ENCODE measurements at places on chromosomes 11 and 22. TPM values are rescaled to one million over a fixed set of nuclear protein-coding genes. Genes with fewer than 3 reads are reported as not detected.

OR5A1 gene
- polyA plus RNA-seq: not detected

OR8A1 gene
- not detected for polyA plus RNA-seq

- H3K4me1 ChIP-seq: no peaks in the 10 kb centered on the region
- no peak overlapping the region for H3K4me3 ChIP-seq
- no peaks in the 10 kb centered on the region for H3K36me3 ChIP-seq
- H3K27me3 ChIP-seq: no peaks in the 10 kb centered on the region
- no peak for DNase-seq
- H3K27ac ChIP-seq: no peak overlapping the region
Observed at GRCh38 chr11:122414406-122415018, 241.0 kb upstream of the UBASH3B start.

CREB3L1 gene
- 11.7 TPM for polyA plus RNA-seq

DNA sequence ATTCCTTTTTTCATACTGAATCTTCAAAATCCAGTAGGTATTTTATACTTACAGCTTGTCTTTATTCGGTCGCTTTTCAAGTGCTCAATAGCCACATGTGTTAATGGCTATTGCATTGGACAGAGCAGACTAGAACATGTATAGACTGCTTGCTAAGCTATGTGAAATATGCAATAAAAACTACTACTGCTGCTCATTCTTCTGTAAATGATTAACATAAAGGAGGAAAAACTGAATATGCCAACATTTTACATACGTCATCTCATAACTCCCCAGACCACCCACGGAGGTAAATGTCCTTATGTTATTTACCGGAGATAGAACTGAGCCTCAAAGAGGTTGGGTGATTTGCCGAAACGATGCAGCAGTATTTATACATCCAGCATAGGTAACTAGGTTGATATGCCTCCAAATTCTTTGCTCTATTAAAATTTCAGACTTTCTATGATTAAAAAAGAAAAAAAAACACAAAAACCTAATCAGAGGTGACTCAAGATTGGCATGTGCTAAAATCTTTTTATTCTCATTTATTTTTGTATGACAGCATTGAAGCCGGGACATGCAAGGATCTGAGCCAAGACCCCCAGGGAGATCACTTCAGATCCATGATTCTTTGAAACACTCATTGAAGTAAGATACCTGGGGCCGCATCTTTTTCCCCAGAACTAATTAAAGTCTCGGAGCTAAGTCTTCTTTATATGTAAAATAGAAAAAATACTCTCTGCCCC is 78.5 kb upstream of the OR5AK2 start:
- no peak overlapping the region for H3K27ac ChIP-seq
- no peaks in the 10 kb centered on the region for H3K36me3 ChIP-seq
- DNase-seq: no peak
- no peak overlapping the region for H3K4me3 ChIP-seq
- no peaks in the 10 kb centered on the region for H3K27me3 ChIP-seq
- peaks cover 4% of the 10 kb centered on the region for H3K4me1 ChIP-seq

SEPTIN3 gene
- polyA plus RNA-seq: 2.9 TPM

TSSC4 gene
- polyA plus RNA-seq: 71.4 TPM

GRCh38 chr22:45638834-45639746 is 32.5 kb upstream of the ATXN10 start:
- peaks cover 97% of the 10 kb centered on the region for H3K27me3 ChIP-seq
- no peaks in the 10 kb centered on the region for H3K4me1 ChIP-seq
- no peak overlapping the region for H3K27ac ChIP-seq
- DNase-seq: no peak
- no peaks in the 10 kb centered on the region for H3K36me3 ChIP-seq

GRCh38 chr11:2464451-2465165 is 19.8 kb downstream of the KCNQ1 start:
- H3K27me3 ChIP-seq: peaks cover 14% of the 10 kb centered on the region
- no peak overlapping the region for H3K27ac ChIP-seq
- H3K4me1 ChIP-seq: peaks cover 40% of the 10 kb centered on the region
- no peak overlapping the region for H3K4me3 ChIP-seq
- no peaks in the 10 kb centered on the region for H3K36me3 ChIP-seq
- no peak for DNase-seq

ANO3 gene
- not detected for polyA plus RNA-seq

GRCh38 chr22:17258015-17258787 is 39.0 kb upstream of the ADA2 start:
- peak; percentile 35 for DNase-seq
- H3K36me3 ChIP-seq: no peaks in the 10 kb centered on the region
- no peaks in the 10 kb centered on the region for H3K27me3 ChIP-seq
- H3K27ac ChIP-seq: peak overlapping the region; percentile 73
- no peak overlapping the region for H3K4me3 ChIP-seq

DNA sequence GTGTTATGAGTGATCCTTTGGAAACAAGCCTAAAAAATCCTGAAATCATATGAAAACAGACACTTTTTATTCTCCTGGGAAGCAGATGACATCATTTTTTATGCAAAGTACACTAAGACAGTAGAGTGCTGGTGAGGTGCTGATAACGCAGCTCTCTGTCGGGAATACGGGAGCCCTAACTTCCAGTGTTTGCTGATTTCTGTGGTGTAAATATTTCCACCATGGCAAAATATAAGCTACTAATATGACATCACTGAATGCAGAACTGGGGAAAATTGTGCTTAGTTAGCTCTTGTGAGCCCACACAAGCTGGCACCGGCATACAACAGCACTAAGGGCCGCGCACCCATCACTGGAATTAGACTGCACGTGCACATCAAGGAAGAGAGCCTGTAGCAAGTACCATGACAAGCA is 82.6 kb downstream of the FAM76B start:
- no peak overlapping the region for H3K4me3 ChIP-seq
- no peaks in the 10 kb centered on the region for H3K27me3 ChIP-seq
- DNase-seq: no peak

DNA sequence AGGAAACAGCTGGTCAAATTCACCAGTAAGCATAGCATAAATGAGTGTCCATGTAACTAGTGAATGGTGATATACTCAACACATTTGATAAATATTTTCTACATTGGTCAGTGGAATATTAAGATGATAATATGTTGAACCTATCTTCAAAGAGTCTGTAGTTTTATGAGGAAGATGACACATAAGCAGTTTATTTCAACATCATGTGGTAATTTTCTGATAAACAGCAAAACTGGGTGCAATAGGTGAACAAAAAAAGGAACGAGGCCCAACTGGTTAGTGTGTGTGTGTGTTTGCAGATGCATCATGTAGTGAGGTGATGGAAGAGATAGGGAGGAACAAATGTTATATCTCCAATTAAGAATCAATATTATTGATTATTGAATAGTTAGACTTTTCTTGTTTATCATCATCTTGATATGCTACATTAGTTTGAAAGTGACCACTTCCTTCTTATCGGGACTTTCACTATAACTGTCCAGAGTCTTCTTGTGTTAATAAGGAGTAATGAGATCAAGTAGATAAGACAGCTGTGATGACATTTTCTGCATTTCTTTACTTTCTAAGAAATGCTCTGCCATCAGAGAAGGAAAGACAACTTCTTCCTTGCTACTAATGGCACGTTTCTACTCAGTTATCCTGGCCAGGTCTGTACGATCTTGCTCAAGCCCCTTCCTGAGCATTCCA is 270.7 kb downstream of the ETS1 start:
- no peaks in the 10 kb centered on the region for H3K27me3 ChIP-seq
- peak; percentile 25 for DNase-seq
- no peaks in the 10 kb centered on the region for H3K36me3 ChIP-seq
- no peak overlapping the region for H3K27ac ChIP-seq
- no peak overlapping the region for H3K4me3 ChIP-seq

GRCh38 chr11:27088353-27088752 is 47.7 kb downstream of the BBOX1 start:
- H3K27me3 ChIP-seq: no peaks in the 10 kb centered on the region
- H3K4me1 ChIP-seq: peaks cover 16% of the 10 kb centered on the region
- no peak overlapping the region for H3K27ac ChIP-seq
- peak; percentile 21 for DNase-seq
- no peak overlapping the region for H3K4me3 ChIP-seq

GRCh38 chr11:8276528-8276927 is 12.8 kb upstream of the LMO1 start:
- peaks cover 18% of the 10 kb centered on the region for H3K27me3 ChIP-seq
- H3K27ac ChIP-seq: no peak overlapping the region
- H3K36me3 ChIP-seq: no peaks in the 10 kb centered on the region
- H3K4me3 ChIP-seq: no peak overlapping the region
- H3K4me1 ChIP-seq: no peaks in the 10 kb centered on the region

GRCh38 chr11:72030472-72031045 is 31.9 kb downstream of the IL18BP start:
- H3K4me3 ChIP-seq: no peak overlapping the region
- DNase-seq: no peak
- H3K4me1 ChIP-seq: no peaks in the 10 kb centered on the region
- peaks cover 57% of the 10 kb centered on the region for H3K36me3 ChIP-seq

DNA sequence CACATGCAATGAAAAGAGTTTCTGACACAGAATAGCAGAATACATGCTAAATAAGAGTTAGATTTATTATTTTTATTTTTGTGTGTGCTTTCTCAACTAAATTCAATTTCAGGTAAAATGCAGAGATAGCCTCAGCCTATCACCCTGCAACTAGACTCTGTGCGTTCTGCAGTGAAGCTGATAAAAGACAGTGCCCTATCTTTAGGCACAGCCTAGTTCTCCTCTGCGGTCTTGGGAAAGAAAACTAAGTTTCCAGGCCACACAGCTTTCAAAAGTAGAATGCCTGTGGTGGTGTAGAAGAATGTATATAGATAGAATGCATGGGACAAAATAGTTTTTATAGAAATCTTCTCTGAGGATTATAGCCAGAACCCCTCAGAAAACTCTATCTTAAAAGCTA is 12.0 kb upstream of the MMP1 start:
- no peak overlapping the region for H3K4me3 ChIP-seq
- no peaks in the 10 kb centered on the region for H3K27me3 ChIP-seq
- H3K27ac ChIP-seq: no peak overlapping the region
- DNase-seq: no peak
- H3K36me3 ChIP-seq: no peaks in the 10 kb centered on the region

- H3K36me3 ChIP-seq: no peaks in the 10 kb centered on the region
- no peak overlapping the region for H3K4me3 ChIP-seq
- H3K27ac ChIP-seq: peak overlapping the region; percentile 81
Observed at GRCh38 chr22:23241562-23242472, 61.5 kb downstream of the BCR start.

MAP6 gene
- 2.7 TPM for polyA plus RNA-seq

DNA sequence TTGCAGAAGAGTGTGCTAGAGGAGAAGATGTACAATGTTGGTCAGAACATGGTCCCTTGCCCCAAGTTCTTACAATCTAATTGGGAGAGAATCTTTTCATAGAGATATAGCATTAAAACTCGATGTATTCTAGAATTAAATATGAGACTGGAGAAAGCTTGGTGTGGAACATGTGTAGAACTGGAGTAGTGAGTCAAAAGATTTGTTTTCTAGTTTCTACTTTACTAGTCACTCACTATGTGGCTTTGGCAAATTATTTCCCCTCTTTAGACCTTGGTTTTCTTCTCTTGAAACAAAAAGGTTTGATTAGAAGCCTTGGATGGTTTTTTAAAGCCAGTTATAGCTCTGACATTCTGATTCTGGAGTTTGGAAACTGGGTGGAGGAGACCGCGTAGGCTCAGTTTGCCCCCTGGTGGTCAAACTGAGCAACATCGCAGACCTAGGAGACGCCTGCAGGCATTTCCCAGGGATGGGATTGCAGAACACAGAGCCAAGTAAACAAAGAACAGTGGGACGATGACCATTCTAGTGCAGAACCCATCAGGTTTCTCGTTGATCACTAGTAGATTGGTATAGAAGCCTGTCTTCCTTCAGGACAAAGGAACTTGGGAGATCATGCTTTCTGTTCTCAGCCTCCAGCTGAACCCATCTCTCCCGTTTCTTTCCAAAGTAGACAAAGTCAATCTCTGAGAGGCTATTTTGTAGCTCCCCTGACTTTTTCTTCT is 8.5 kb upstream of the CHRDL2 start:
- peaks cover 13% of the 10 kb centered on the region for H3K27me3 ChIP-seq
- peak; percentile 79 for DNase-seq
- no peak overlapping the region for H3K4me3 ChIP-seq

GRCh38 chr11:59754494-59754858 is 700 bp upstream of the STX3 start:
- H3K27ac ChIP-seq: peak overlapping the region; percentile 87
- H3K36me3 ChIP-seq: no peaks in the 10 kb centered on the region
- H3K4me1 ChIP-seq: no peaks in the 10 kb centered on the region
- DNase-seq: no peak
- peak overlapping the region; percentile 65 for H3K4me3 ChIP-seq
- H3K27me3 ChIP-seq: no peaks in the 10 kb centered on the region

- H3K27me3 ChIP-seq: no peaks in the 10 kb centered on the region
- peaks cover 4% of the 10 kb centered on the region for H3K4me1 ChIP-seq
- H3K27ac ChIP-seq: no peak overlapping the region
- no peak overlapping the region for H3K4me3 ChIP-seq
- DNase-seq: no peak
- H3K36me3 ChIP-seq: no peaks in the 10 kb centered on the region
Observed at GRCh38 chr22:45217806-45218205, 22.9 kb downstream of the KIAA0930 start.

DNA sequence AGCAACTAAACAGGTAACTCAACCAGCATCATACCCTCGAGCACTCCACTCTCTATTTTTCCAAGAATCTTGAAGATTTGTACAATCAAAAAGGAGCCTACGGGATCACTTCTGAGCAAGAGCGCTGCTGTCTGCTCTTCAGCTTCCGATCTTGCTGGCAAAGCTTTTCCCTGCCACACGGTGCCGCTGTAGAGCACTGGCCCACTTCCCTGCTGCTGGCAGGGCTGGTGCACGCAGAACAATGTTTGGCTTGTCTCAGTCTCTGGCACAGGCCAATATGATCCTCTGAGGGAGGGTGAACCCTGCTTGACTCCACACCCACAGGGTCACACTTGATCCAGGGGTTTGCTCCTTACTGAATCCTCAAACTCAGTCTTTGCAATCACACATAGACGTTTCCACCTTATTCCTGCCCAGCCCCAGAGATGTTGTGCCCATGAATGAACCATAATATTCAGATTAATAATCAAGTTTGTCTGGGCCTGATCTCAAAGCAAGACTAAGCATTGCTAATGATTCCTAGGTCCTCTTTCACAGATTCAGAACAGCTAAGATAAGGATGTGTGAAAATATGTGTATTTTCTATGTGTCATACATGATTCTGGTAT is 536.6 kb downstream of the SOX6 start:
- no peaks in the 10 kb centered on the region for H3K4me1 ChIP-seq
- H3K27me3 ChIP-seq: no peaks in the 10 kb centered on the region
- peak; percentile 75 for DNase-seq
- no peaks in the 10 kb centered on the region for H3K36me3 ChIP-seq
- H3K4me3 ChIP-seq: no peak overlapping the region

DNA sequence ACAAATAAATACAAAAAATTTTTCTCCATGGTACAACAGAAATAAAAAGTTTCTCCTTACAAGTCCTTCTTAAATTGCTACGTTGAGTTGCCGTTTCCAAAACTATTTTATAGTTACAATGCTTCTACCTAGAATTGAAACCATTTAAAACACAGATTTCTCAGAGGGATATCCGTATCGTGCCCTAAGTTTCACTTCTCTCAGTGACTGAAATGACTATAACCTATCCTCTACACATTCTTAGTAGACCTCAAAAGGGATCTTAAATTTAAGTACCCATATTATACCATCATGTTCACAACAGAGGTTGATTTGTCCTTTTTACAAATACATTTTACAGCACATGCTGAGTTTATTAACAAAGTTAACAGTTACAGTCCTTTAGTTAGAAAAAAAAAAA is 44.1 kb downstream of the USP28 start:
- peaks cover 77% of the 10 kb centered on the region for H3K36me3 ChIP-seq
- no peaks in the 10 kb centered on the region for H3K4me1 ChIP-seq
- H3K27ac ChIP-seq: no peak overlapping the region
- H3K4me3 ChIP-seq: no peak overlapping the region
- DNase-seq: no peak

- H3K4me3 ChIP-seq: peak overlapping the region; percentile 62
- no peak for DNase-seq
- no peaks in the 10 kb centered on the region for H3K36me3 ChIP-seq
- no peaks in the 10 kb centered on the region for H3K27me3 ChIP-seq
Observed at GRCh38 chr11:18322818-18323570, 627 bp downstream of the GTF2H1 start.

MMP27 gene
- not detected for polyA plus RNA-seq

Data from cardiac muscle cell (in vitro differentiated cells and primary cell).